ENCODE measurements at places on chromosomes 5 and 9. TPM values are rescaled to one million over a fixed set of nuclear protein-coding genes. Genes with fewer than 3 reads are reported as not detected.

Gene GLRA1
- not detected for total RNA-seq

Gene PCA3
- total RNA-seq, result 0.25 TPM

Gene PHF24
- 1.4 TPM for total RNA-seq

Gene BSPRY
- total RNA-seq, result 36.8 TPM

Gene PCYOX1L
- 4.5 TPM for total RNA-seq

Gene CYSTM1
- 21.0 TPM for total RNA-seq

Gene AJM1
- total RNA-seq, result 1.6 TPM

- no peaks in the 10 kb centered on the region for H3K27me3 ChIP-seq
- H3K36me3 ChIP-seq, result no peaks in the 10 kb centered on the region
- DNase-seq, result no peak
Measured at GRCh38 chr5:29378104-29378503, 1815.4 kb upstream of the CDH6 start.

GRCh38 chr5:17492770-17493169 lies 5.3 kb upstream of the TAF11L2 start:
- H3K4me3 ChIP-seq, result no peak overlapping the region
- H3K27ac ChIP-seq, result no peak overlapping the region
- H3K36me3 ChIP-seq, result no peaks in the 10 kb centered on the region
- H3K27me3 ChIP-seq, result no peaks in the 10 kb centered on the region

DNA sequence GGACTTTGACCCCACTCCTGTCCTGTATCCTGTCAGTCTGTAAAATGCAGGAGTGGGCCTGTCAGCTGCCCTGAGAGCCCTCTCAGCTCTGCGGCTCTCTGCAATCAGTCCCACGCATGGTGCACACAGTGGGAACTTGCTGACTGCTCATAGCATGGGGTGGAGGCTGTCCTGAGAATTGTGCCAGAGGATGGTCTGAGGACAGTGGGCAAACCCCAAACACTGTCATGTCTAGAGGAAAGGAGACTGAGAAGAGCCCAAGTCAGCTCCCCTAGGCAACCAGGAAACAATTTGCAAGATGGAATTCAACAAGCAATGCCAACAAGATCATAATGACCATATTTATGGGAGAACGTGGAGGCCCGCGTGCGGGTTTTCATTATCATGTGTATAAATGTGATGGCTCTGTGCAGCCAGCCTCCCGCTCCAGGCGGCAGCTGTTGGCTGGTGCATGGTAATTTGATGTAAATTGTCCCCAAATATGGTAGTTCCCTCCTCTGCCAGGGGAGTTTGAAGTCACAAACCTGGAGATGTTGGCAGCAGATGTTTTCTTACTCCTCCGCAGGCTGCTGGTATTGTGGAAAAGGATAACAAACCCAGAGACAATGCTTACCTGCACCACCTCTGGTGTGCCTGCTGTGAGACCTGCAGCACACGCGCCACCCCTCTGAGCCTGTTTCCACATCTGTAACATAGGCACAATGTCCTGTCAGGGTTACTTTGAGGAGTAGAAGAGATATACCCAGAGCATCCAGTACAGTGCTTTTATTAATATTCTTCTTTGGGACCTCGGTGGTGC lies 39.8 kb upstream of the ALDH1B1 start:
- DNase-seq, result no peak
- H3K36me3 ChIP-seq, result no peaks in the 10 kb centered on the region
- H3K4me1 ChIP-seq, result no peaks in the 10 kb centered on the region

GRCh38 chr5:152456815-152457443 lies 51.9 kb upstream of the NMUR2 start:
- H3K27ac ChIP-seq, result no peak overlapping the region
- no peaks in the 10 kb centered on the region for H3K36me3 ChIP-seq
- no peak for DNase-seq
- no peaks in the 10 kb centered on the region for H3K27me3 ChIP-seq
- no peak overlapping the region for H3K4me3 ChIP-seq

Measured in suprapubic skin (tissue), 4 donors.